ENCODE measurements at places on chromosomes 3 and 15.

DNA sequence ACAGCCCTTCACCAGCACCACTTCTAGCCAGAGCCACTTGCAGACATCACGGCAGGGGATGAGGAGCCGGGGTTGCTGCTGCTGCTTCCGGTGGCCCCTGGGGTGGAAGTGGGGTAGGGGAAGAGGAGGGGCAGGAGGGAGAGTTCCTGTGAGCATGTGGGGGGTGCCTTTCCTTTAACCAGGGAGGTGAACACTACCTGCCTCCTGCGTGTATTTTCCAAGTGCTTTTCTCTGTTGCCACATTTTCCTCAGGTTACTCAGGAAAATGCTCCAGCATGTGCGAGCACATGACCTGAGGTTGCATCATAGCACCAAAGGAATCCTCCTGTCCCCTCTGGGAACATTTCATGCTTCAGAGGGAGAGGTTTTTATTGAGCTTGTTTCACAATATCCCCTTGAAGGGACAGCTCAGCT lies 12.2 kb upstream of the SACM1L start:
- DNase-seq: peak; percentile 63

DNA sequence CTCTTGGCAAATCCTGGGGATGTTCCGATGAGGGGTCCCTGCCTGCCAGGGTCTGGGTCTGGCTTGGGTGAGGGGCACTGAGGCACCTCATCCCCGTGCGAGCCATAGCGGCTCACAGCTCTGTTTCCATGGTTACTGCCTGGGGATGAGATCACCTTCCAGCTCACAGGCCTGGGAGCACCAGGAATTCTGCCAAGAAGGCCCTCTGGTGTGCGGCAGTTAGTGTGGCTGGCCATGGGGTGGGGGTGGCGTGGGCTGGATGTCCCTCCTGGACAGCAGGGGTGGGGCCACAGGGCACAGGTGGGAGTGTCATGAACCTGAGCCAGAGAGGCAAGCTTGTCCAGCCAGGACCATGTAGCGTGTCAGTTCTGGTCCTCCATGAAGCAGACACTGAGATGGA lies 22.1 kb upstream of the PRR23E start:
- no peak for DNase-seq

DNA sequence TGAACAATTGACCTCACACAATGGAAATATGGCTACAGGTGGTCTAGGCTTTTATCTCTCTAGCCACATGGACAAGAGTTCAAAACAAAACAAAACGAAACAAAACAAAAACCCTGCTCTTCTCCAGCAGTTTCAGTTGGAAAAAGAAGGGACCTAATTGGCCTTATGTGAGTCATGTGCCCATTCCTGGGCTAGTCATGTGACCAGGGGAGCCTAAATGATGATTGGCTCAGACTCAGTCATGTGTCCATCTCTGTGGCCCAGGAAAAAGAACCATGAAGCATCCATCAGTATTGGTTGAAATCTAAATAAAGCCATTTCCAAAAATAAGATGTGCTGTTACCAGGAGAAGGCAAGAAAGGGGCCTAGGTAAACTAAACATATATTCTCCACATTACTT lies 96.8 kb downstream of the ANXA2 start:
- DNase-seq: no peak

- no peak for DNase-seq
Measured at GRCh38 chr3:47635536-47635935, 56.9 kb upstream of the CSPG5 start.

DNA sequence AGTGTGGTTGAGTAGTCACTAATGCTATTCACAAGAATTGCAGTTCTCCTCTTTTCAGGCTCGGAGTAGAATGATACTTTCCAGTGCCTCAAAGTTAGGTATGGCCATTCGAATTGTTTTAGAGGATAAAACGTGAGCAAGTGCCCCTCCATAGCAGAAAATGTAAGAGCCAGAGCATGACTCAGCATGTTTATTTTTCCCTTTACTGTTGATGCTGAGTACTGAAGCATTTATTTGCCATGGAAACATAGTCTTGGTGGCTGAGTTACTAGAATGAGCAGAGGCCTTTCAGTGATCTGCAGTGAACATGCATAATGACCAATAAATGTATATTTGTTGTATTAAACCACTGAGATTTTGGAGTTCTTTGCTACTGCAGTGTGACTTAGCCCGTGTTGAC lies 540.6 kb downstream of the NLGN1 start:
- no peak for DNase-seq

- DNase-seq: no peak
Measured at GRCh38 chr15:47794252-47794914, 77.1 kb downstream of the SEMA6D start.

GRCh38 chr3:31979001-31979697 lies 1.9 kb downstream of the OSBPL10 start:
- no peak for DNase-seq

GRCh38 chr3:20528180-20528770 lies 342.3 kb upstream of the SGO1 start:
- DNase-seq: no peak

GRCh38 chr3:66702126-66702525 lies 201.3 kb upstream of the LRIG1 start:
- no peak for DNase-seq

DNA sequence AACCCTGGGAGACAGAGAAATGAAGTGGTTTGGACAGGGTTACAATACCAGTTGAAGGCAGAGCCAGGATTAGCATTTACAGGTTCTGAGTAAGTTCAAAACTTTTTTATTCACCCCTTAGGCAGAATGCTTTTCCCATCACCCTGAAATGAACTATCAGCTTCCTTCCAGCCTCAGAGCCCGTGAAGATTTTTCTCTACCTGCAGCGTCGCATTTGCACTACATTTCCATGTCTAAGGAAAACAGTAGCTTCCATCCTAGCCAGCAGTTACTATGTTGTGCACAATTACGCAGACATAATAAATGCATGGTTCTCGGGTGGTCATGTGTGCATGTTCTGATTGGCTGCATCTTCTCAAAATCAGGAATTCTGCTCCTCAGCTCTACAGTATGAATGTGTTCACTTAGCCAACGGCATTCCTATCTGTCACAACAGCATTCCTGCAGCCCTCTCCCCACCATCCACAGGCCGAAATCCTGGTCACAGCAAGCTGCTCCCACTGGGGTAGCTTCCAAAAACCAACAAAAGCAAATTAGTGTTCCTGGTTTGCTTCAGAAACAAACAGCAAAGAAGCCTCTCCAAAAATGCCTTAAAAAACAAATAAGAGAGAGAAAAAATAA lies 510.8 kb upstream of the SEMA6D start:
- no peak for DNase-seq

Data from activated naive CD4-positive, alpha-beta T cell (primary cell).